Inflammatory macrophage (primary cell): ENCODE measurements at places on chromosomes 16 and 17.
A peak's percentile ranks its signal among the peaks of the same experiment; 100 is the strongest.

- DNase-seq = no peak
Measured at GRCh38 chr16:73485880-73486279, 438.0 kb upstream of the ZFHX3 start.

DNA sequence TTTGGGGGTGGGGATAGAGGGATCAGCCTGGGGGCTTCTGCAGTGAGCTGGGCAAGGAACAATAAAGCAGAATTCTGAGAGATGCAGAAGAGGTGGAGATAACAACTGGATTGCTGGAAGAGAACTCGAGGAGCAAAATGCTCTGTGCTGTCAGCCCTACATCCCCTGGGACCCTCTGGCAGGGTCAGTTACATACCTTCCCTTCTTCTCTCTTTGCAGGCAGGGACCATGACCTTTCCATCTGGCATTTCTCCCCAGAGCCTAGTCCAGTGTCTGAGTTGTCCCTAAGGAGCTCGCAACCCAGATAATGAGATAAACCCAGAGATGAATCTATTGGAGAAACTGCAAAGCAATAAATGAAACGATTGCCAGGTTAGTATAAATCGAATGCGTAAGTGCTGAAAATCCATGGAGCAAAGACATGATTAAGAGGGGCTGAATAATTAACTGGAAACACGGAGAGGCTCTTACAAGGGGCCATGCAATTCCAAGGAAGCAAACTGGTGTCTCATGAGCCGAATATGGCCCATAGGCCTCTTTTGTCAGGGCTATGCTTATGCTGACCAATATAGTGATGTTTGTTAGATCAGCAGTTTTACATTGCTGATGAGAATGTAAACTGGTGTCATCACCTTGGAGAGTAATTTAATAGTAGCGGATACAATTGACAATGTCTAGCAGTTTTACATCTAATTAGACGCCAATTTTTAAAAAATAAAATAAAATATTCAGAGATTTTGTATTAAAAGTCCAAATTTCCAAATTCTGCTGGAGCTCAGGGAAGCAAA is 129.4 kb upstream of the IRX5 start:
- DNase-seq = no peak

DNA sequence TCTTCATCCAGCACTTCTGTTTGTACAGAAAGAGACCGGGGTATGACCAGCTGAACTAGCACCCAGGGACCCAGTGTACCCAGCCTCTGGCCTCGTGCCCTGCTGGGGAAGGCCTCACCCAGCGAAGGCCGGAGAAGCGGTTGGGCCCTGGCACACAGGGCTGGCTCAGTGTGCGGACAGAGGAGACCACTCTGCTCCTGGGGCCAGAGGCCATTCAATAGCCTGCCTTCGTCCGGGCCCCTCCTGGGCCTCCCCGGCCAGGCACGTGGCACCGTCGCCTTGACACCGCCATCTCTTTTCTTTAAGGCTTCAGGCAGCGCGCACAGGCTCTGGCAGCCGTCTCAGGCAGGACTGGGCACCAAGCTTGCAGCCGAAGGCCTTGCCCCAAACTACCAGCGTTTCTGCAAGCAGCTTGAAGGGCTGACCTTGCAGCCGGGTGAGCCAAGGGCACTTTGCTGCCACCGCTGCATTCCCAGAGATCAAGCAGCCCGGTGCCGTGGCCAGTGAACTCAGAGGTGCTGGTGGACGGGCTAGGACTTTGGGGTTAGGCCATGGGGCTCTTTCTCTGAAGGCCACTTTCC is 8.0 kb downstream of the TAX1BP3 start:
- DNase-seq = no peak

GRCh38 chr17:68497885-68498319 is 14.3 kb upstream of the PRKAR1A start:
- DNase-seq = peak; percentile 85

GRCh38 chr16:71526111-71526631 is at the start of gene CHST4:
TSS of gene CHST4 (plus strand) at chr16:71526426. CDS start at chr16:71536678, 10,252 bp downstream.
- peak; percentile 55 for DNase-seq

GRCh38 chr17:40015998-40016985 is 1.1 kb downstream of the CSF3 start:
- DNase-seq = peak; percentile 41

- DNase-seq = peak; percentile 3
Measured at GRCh38 chr17:11144358-11145233, 96.4 kb upstream of the SHISA6 start.

GRCh38 chr17:2438823-2439222 is 38.0 kb upstream of the MNT start:
- peak; percentile 92 for DNase-seq

GRCh38 chr16:72085002-72085401 is 8.4 kb downstream of the TXNL4B start:
- DNase-seq = no peak

DNA sequence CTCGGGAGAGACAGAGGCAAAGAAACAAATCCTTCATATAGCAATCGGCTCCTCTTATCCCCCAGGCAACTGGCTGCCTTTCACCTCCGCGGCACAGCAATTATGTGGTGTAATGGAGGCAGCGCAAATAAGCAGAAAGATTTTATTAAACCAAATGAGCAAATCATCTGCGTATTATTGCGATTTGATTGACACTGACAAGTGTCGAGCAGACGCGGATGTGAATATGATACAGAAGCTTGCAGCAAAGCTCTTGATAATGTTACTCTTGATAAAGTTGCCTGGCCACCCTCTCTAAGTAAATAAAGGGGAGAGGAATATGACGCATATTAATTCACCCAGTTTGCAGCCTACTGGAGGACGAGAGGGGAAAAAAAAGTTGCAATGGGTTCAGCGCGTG is 26.5 kb upstream of the AKTIP start:
- DNase-seq = no peak

- DNase-seq = no peak
Measured at GRCh38 chr17:38720941-38721340, 9.2 kb upstream of the CISD3 start.
